ENCODE measurements at places on chromosomes 1 and 21.

DNA sequence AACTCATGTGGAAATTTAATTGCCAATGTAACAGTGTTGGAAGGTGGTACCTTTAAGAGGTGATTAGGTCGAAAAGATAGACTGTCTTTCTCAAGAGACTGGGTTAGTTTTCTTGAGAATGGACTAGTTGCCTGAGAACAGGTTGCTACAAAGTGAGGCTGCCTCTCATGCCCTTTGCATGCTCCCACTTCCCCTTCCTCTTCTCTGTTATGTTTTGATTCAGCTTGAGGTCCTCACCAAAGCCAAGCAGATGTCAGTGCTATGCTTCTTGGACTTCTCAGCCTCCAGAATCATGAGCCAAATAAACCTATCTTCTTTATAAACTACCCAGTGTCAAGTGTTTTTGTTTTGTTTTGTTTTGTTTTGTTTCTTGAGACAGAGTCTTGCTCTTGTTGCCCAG is 187.0 kb upstream of the RUNX1 start:
- no peak for DNase-seq

GRCh38 chr1:186502087-186502486 is 41.2 kb upstream of the PDC start:
- DNase-seq = no peak

- DNase-seq = no peak
These were observed 3.3 kb upstream of the FMOD start for GRCh38 chr1:203354246-203354645.

GRCh38 chr1:178908358-178908757 is 37.5 kb upstream of the ANGPTL1 start:
- DNase-seq = no peak

DNA sequence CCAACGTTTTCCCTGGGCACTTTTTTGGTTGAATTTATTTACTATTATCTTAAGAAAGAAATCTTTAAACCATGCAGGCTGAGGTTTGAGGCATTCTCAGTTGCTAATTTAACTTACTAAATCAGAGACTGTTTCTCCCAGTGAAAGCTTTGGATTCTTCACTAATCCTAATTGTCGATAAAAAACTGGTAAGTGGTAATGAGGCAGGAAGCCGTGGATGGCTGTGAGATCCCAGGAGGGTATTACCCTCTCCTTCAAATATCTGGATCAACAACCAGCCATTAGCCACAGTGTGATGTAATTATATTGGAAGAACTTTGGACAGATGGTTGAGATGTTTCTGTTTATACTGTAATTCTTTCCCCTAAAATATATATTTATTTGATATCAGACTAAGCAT is 485.0 kb downstream of the DISC1 start:
- no peak for DNase-seq
